ENCODE measurements at places on chromosomes 5 and 9.

DNA sequence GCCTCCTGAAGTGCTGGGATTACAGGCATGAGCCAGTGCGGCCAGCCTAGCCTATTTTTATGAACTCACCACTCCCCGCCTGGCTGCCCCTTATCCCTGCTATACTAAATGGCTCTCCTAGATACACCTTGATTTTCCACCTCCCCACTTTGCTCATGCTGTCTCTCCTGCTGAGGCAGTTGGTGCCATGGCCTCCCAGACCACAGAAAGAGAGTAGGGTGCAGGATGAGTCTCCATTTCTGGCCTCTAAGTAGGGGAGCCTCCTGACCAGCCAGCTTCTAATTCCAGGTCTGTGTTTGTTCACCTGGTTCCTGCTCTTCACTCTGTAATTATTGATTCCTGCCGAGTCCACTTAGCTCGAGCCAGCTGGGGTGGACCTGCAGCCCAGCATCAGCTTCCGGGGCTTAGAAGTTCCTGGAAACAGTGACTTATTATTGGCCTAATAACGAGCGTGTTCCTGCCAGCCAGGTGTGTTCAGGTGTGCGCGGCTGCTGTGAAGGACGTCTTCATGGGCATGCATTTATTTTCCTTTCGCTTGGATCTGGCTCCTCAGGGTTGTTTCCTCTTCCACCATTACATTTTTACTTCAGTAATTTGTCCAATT, 34.0 kb downstream of the ZNF618 start:
- no peak for DNase-seq

- peak; percentile 41 for DNase-seq
Measured at GRCh38 chr9:6184749-6185645, 30.6 kb upstream of the IL33 start.

DNA sequence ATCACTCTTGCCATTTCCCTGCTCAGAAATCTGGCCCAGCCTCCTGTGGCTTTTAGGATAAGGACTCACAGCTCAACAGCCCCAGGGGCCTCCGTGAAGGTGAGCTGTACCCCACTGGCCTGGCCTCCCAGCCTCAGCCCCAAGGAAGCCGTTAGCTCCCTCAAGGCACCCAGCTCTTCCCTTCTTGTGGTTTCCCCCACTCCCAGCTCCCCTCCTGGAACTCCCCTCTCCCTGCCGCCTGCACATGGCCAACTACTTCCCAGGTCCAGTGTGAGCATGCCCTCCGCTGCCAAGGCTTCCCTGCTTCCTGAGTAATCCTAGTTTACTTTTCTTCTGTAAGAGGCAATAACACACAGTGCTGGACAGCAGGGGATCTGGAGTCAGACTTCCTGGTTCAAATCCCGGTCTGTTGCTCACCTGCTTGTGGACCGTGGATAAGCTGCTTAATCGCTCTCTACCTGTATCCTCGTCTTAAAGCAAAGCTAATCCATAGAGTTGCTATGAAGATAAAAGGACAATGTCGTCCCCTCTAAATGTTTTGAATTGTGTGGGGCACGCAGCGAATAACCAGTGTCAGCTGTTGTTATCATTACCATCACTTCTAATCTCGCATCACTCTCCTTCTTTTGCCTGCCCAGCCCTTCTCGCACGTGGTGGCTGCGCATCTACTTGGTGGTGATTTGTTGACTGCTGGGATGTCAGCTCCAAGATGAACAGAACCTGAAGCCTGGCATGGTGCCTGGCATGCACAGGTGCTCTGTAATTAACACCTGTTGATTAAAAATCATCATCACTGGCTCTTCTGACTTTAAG, 86.6 kb downstream of the C5orf15 start:
- no peak for DNase-seq

GRCh38 chr5:64188776-64189175, 23.1 kb downstream of the RNF180 start:
- DNase-seq: no peak

DNA sequence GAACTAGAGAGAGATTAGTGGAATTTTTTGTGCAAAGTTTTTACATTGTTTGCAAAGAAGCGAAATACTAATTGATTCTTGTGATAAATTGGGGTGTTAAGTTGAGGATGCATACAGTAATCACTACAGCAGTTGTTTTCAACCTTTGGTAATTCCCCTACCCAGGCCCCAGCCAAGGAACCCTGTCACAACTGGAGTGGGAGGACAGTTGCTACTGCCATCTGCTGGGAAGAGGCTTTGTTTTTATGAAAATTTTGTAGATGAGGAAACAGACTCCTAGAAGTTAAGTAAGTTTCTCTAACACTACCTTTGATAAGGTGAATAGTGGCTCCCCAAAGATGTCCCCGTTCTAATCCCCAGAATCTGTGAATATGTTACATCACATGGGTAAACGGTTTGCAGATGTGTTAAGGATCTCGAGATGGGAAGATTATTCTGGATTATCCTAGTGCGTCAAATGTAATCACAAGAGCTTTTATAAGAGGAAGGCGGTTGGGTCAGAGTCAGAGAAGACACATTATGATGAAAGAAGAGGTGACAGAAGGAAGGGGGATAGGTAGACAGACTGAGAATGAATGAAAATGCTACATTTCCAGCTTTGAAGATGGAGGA, 34.0 kb upstream of the PPP1R2B start:
- DNase-seq: peak; percentile 61

DNA sequence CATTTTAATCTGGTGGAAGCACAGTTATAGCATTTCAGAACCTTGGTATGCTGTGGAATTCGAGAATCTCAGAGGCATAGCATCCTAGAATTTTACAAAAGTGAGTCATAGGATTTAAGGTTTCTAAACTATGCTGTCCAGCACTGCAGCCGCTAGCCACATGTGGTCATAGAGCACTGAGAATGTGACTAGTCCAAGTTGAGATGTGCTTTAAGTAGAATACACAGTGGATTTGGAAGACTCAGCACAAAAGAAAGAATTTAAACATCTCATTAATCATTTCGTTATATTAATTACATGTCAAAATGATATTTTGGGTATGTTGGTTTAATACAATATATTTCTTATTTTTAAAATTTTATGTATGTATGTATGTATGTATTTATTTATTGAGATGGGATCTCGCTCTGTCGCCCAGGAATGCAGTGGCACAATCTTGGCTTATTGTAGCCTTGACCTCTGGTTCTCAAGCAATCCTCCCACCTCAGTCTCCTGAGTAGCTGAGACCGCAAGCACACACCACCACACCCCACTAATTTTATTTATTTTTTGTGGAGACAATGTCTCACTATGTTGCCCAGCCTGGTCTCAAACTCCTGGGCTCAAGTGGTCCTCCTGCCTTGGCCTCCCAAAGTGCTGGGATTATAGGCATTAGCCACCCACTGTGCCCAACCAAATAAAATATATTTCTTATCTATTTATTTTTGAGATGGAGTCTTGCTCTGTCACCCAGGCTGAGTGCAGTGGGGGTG, 20.4 kb upstream of the RPS14 start:
- DNase-seq: peak; percentile 93

DNA sequence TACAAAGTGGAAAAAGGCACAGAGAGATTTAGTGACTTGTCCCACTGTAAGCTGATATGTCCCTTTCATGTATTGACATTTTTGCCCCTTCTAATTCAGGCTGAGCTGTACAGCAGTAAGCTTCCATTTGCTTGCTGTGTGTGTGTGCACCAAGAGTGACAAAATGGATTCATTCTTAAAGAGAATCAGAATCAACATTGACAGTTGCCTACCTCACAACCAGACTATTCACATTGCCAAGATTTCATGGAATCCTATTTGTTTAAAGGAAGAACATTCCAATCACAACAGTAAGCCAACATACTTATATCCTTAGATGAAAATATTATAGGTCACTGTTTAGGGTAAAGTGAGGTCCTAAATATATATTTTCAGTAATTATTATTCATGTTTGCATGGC, 102.6 kb downstream of the TMEM232 start:
- DNase-seq: no peak

DNA sequence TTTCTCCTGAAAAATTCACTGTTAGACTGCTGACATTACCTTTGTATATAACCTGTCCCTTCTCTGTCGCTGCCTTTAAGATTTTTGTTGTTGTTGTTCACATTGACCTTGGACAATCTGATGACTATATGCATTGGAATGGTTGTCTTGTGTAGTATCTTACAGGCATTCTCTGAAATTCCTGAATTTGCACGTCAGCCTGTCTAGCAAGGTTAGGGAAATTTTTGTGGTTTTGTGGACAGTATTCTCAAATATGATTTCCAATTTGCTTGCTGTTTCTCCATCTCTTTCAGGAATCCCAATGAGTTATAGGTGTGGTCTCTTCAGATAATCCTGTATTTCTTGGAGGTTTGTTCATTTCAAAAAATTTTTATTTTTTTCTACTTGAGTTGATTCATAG, 140.8 kb downstream of the PRR16 start:
- DNase-seq: peak; percentile 78

DNA sequence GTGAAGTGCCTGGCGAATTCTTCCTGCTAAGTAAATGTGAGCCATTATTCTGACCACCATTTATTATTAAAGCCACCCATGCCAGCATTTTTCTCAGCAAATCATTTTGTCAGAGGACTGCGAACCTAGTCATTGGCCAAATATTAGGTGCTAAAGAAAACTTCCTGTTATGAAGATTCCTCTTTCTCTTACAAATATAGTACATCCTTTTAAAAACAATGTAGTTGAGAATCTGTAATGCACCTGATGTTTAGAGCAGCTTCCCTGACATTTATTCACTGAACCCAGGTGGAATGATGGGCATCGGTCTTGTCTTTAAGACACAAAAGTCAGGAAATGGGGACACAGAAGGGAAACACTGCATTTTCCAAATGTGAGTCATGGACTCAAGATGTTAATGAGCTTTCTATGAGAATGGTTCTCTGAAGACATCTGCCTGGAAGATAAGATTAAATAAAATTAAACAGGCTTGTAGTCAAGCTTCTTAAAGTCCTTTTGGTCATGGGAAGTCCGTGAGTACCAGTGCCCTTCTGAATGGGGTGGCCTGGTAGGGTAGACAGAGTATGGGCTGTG, 290.6 kb downstream of the FBXL7 start:
- DNase-seq: no peak

DNA sequence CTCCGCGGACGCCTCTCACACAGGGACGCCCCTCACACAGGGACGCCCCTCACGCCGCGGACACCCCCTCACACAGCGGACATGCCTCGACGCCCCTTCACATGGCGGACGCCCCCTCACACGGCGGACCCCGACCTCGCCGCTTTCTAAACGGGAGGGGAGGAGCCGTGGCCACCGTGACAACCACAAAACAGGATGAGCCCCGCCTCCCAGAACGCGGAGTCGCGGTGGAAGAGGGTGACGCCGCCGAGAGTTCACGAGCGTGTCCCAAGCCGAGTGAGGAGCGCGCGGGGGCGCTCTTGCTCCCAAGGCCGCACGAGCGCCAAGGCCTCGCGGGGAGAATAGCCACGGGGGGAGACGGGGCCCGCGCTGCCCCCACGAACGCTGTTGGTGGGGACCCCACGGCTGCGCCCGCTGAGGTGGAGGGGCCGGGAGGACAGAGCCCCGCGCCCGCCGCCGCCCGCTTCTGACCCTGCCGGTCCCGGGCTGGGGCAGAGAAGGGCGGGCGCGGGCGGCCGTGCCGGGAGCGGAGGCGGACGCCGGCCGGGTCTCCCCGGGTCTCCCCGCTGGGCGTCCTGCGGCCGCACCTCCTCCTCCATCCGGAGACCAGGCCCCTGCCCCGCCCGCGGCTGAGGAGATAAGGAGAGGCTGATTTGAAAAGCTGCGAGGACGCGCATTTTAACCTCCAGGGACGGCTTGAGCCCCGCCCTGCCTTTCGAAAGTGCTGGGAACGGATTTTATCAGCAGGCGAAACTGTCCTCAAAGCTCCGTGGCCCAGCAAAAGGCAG, 3.9 kb upstream of the NKD2 start:
- DNase-seq: no peak

DNA sequence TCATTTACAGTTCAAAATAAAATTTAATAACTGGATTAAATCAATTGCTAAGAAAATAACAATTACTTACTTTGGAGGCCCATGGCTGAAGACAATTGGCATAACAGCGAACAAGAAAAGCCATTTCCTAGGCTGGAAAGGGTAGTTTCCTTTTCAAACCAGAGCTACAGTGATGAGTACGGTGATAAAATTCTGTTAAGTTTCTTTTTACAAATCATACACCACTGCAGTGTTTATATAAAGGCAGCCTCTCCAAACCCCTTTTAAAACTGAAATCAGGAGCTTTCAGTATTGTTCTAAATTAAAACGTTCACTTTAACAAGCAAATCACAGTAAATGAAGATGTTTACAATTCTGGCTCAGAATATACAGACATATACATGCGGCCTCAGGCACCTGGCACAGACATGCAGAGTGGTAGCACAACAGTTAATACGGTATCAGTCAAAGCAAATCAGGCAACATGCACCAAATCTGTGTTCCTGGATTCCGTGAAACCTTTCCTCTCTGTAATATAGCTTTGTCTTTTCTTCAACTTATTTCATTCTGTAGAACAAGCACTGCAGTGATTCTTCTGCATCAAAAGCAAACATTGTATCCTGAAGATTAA, 102.9 kb downstream of the RAPGEF6 start:
- no peak for DNase-seq

- peak; percentile 81 for DNase-seq
Measured at GRCh38 chr5:151739939-151740335, 18.5 kb downstream of the ATOX1 start.

- DNase-seq: no peak
Measured at GRCh38 chr5:88820581-88820980, 62.4 kb downstream of the MEF2C start.

DNA sequence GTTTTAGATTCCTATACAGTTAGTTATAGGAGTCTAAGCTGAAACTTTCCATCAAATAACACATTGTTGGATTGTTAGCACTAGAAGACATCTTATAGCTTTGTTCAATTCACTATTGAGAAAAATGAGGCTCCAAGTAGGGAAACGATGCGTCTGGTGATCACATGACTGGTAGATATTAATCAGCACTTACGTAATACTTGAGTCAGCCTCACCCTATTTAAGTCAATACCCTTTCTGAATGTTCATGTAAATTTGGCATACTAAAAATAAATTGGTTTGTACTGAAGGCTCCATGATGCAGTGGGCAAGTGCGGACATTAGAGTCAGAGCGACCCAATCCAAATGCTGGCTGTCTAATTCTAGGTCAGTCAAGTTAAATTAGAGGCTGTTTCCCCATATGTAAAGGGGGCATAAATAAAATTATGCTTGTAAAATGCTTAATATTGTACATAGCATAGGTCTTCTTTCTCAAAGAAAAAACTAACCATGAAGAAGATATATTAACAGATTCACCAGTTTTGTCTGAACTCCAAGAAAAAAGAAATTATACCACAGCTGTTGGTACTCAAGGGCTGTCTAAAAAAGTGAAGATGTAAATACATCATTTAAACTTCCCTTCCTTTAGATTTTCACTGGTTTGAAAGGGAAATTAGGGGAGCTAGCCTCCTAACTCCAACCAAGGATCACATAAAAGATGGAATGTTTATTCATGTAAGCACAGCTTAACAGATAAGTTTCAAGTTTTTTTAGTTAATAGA, 406.6 kb upstream of the TLE4 start:
- no peak for DNase-seq

DNA sequence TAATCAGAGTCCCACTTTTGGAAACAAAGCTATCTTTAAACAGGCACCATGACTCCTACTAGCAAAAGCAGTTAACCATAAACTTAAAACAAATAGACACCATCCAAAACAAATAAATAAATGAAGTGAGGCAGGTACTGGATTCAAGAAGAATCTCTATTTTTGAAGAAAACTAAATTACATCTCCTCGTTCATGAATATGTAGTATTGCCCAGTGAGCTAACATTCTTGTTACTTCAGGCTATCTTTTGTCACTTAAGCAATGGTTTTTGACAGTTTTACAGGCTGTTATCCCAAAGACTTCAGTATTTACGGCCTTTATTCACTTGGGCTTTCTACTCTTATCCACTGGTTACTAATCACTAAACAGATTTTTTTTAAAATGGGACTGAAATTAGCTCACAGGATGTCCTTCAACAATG, 242.5 kb downstream of the MLLT3 start:
- no peak for DNase-seq

Measured in myocyte (in vitro differentiated cells).